ENCODE measurements at places on chromosomes 2 and 18. TPM values are rescaled to one million over a fixed set of nuclear protein-coding genes. Genes with fewer than 3 reads are reported as not detected.

DNA sequence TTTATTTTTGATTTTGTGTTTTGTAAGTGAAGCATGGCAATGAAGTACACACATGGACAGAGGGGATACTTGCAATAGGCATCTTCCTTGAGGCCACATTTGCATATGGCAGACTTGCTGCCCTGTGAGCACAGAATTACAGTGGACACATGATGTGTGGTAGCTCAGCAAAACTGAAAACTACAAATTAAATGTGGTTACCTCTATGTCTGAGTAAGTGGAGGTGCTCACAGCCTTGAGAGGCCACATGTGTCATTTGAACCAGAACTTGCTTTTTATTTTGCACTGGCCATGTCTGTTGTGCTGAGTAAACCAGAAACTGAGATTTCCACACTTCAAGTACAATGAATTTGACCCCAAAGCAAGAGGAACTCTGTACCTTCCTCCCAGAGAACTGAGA, 998.5 kb upstream of the NXPH2 start:
- H3K4me3 ChIP-seq, result no peak overlapping the region
- no peaks in the 10 kb centered on the region for H3K27me3 ChIP-seq
- no peak overlapping the region for H3K27ac ChIP-seq
- DNase-seq, result no peak
- H3K4me1 ChIP-seq, result no peaks in the 10 kb centered on the region

GRCh38 chr2:58350484-58350883, 109.4 kb upstream of the FANCL start:
- no peaks in the 10 kb centered on the region for H3K4me1 ChIP-seq
- no peak overlapping the region for H3K27ac ChIP-seq
- no peak overlapping the region for H3K4me3 ChIP-seq
- no peaks in the 10 kb centered on the region for H3K36me3 ChIP-seq
- H3K27me3 ChIP-seq, result no peaks in the 10 kb centered on the region

- no peak overlapping the region for H3K4me3 ChIP-seq
- H3K27me3 ChIP-seq, result no peaks in the 10 kb centered on the region
- H3K4me1 ChIP-seq, result peaks cover 3% of the 10 kb centered on the region
- DNase-seq, result no peak
- H3K36me3 ChIP-seq, result peaks cover 4% of the 10 kb centered on the region
Measured at GRCh38 chr2:226875438-226876225, 39.8 kb downstream of the RHBDD1 start.

DNA sequence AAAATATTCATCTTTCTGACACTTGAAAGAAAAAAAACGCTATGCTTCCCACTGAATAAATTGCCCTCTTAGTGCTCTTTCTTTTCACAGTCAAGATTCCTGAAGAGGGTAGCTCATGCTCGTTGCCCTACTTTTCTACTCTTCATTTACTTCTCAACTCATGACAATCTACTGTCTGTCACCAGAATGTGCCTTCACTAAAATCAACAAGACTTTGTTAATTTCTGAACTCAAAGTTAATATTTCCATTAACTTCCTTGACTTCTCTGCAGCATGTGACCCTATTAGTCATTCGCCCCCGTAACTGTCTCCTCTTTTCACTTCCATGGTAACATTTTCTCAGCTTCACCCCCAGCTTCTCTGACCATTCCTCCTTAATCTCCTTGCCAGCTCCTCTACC, 98.9 kb upstream of the MAPRE2 start:
- H3K27ac ChIP-seq, result no peak overlapping the region
- no peaks in the 10 kb centered on the region for H3K36me3 ChIP-seq
- no peaks in the 10 kb centered on the region for H3K4me1 ChIP-seq

GRCh38 chr2:238948765-238949641, 101.1 kb downstream of the TWIST2 start:
- H3K36me3 ChIP-seq, result no peaks in the 10 kb centered on the region
- peak; percentile 67 for DNase-seq
- peaks cover 6% of the 10 kb centered on the region for H3K4me1 ChIP-seq

- H3K36me3 ChIP-seq, result no peaks in the 10 kb centered on the region
- no peak for DNase-seq
- no peak overlapping the region for H3K27ac ChIP-seq
- H3K4me1 ChIP-seq, result no peaks in the 10 kb centered on the region
Measured at GRCh38 chr2:57570961-57571360, 475.6 kb upstream of the VRK2 start.

DNA sequence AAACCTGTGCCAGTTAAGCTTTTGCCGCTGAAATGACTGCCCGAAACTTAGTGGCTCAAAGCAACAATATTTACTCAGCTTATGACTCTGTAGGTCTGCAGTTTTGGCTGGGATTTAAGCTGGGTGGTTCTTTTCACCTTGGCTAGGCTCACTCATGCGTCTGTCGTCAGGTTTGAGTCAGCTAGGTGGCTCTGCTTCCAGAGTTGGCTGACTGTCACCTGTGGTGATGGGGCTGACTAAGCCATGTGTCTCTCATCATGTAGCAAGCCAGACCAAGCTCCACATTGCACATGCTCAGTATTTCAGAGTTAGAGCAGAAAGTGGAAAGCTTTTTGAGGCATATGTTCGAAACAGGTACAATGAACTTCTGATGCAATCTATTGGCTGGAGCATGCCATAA, 354.8 kb downstream of the MEIS1 start:
- H3K4me1 ChIP-seq, result peaks cover 9% of the 10 kb centered on the region
- H3K4me3 ChIP-seq, result no peak overlapping the region
- no peak overlapping the region for H3K27ac ChIP-seq
- H3K27me3 ChIP-seq, result no peaks in the 10 kb centered on the region
- DNase-seq, result peak; percentile 40

DNA sequence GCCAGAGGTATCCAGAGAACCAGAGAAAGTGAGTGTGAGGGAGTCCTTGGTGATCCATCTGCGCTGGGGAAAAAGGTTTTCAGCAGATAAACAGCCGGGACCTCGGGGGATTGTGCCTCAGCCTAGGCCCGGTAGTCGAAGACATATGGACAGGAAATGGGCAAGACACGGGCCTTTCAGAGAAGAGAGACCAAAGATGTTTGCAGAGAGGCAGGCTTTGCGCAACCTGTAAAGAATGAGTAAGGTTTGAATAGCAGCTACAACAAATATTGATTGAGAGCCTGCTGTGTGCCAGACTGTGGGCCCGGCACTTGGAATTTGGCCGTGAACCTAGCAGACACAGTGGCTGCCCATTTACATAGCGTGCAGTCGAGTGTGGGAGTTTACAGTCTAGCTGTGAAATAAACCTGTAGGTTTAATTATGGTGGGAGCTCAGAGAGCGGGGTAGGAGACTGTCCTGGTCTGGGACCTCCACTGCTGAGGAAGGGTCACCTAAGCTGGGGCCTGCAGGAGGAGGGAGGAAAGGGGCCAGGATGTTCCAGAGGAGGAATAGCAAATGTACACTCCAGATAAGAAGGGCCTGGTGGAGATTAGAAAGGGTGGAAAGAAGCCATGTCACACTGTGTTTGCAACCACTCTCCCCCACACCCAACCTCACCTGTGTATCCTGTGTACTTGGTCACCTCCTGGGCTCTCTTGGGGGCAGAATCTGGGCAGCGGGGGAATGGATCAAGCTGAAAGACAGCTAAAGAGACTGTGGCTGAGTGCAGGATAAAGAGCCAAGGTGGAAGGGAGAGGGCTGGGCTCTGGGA, 3.0 kb downstream of the SH2D6 start:
- peaks cover 23% of the 10 kb centered on the region for H3K4me1 ChIP-seq
- H3K36me3 ChIP-seq, result no peaks in the 10 kb centered on the region
- DNase-seq, result peak; percentile 64
- no peaks in the 10 kb centered on the region for H3K27me3 ChIP-seq
- no peak overlapping the region for H3K4me3 ChIP-seq

GRCh38 chr2:215188078-215188477, 49.7 kb upstream of the ABCA12 start:
- no peaks in the 10 kb centered on the region for H3K27me3 ChIP-seq
- H3K27ac ChIP-seq, result no peak overlapping the region
- DNase-seq, result no peak

- no peak overlapping the region for H3K27ac ChIP-seq
- peaks cover 2% of the 10 kb centered on the region for H3K36me3 ChIP-seq
- no peak for DNase-seq
- no peaks in the 10 kb centered on the region for H3K27me3 ChIP-seq
- no peak overlapping the region for H3K4me3 ChIP-seq
Measured at GRCh38 chr2:32067549-32067948, 4.2 kb downstream of the SPAST start.

DNA sequence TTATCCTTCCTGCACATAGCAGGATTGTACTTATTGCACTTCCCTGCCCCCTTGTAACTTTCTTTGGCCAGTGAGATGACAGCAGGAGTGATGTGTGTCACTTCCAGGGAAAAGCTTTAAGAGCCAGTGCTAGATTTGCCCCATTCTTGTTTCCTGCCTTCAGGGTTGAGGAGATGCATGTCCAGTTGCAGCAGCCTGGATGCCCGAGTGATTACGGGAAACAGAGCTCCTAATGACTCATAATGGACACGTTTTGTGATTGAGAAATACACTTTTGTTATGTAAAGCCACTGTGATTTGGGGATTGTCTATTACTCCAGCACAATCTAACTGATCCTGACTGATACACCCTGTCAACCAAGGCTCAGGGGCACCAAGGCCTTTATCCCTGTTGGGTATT, 5.0 kb upstream of the TET3 start:
- no peaks in the 10 kb centered on the region for H3K27me3 ChIP-seq
- no peaks in the 10 kb centered on the region for H3K36me3 ChIP-seq
- H3K4me1 ChIP-seq, result peaks cover 7% of the 10 kb centered on the region
- no peak overlapping the region for H3K4me3 ChIP-seq

Gene OSGEPL1
- 8.3 TPM for total RNA-seq

Gene M1AP
- not detected for total RNA-seq

Gene RAB6C
- not detected for total RNA-seq

Gene MYO7B
- 0.18 TPM for total RNA-seq

Gene IL1RL1
- total RNA-seq, result under 0.01 TPM

Gene COQ10B
- total RNA-seq, result 64.2 TPM
